ENCODE measurements at places on chromosomes 5 and 9.

DNA sequence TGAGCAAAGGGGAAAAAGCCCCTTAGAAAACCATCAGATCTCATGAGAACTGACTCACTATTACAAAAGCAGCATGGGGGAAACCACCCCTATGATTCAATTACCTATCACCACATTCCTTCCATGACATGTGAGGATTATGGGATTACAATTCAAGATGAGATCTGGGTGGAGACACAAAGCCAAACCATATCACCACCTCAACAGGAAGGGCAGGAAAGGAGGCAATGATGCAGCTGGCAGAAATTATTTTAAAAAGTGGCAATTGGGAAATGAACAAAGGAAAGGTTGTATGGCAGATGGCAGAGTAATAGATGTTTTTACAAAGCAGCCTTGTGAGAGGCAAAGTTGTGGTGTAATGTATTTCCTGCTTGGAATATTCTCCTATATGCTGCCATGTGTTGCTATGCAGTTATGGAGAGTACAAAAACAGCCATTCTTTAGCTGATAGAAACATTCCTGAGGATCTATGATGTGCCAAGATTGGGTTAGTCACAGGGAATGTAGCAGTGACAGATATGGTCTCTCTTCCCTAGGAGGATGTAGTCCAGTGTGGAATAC is 138.8 kb downstream of the SMC2 start:
- no peak for DNase-seq

GRCh38 chr9:109767814-109768213 is 12.2 kb upstream of the PALM2AKAP2 start:
- DNase-seq = no peak

- DNase-seq = no peak
These were observed 780.8 kb upstream of the ARRDC3 start for GRCh38 chr5:92163906-92164305.

- no peak for DNase-seq
These were observed at the start of gene IGFBPL1 for GRCh38 chr9:38423973-38424843. IGFBPL1 (minus strand) TSS chr9:38424454; CDS start chr9:38424424, 30 bp downstream.

DNA sequence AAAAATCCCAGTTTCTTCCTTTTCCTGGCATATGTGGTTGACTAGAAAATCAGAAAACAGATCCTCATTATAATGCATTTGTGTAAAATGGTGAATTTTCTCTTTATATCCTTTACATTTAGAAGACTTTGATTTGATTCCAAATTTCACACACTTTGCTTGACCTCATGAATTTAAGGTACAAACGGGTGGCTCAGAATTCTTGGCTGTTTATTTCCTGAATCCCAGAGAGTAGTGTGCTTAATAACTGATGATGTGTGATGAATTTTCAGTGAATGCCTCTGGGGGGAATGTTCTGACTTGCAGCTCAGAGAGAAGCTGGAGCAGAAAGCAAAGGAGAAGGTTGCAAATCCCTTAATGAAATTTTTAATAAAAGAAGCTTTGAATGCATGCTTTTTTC is 126.8 kb downstream of the SPATA31D1 start:
- DNase-seq = no peak

- DNase-seq = no peak
These were observed 195.2 kb upstream of the TUT7 start for GRCh38 chr9:86549401-86549811.

DNA sequence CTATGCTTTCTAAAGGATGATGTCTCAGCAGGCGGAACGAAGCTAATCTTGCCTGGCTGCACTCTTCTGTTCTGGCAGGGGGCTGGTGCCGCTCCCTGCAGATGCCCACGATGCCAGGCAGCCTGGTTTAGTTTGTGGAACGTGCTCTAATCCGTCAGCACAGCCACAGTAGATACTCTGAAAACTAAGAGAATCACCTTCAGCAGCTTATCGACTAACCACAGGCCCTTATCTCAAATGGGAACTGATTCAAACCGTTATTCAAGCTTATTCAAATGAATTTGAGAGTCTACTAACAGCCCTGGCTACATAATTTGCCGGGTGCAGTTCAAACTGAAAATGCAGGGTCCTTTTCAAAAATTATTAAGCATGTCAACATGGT is 246.6 kb upstream of the ANKRD55 start:
- no peak for DNase-seq

GRCh38 chr9:131815970-131816873 is 76.3 kb upstream of the RAPGEF1 start:
- DNase-seq = no peak

- DNase-seq = no peak
These were observed 45.5 kb downstream of the DAB2IP start for GRCh38 chr9:121696930-121697329.

DNA sequence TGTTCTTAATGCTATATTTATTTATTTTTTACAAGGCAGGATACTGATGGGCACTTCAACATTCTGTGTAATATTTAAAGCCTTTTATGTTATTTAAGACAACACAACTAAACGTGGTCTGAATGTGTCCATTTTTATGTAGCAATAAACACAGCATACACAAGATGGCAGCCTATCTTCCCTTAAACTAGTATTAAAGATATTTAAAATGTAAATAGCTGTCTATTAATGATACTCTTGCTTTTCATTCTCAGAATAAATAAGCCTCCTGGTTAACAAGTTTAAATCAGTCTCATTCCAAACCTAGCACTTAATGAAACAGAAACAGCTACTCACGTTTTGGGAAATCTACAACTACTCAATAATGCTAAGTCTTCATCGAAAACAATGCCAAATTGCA is 315.7 kb downstream of the MCTP1 start:
- no peak for DNase-seq

- no peak for DNase-seq
These were observed 20.3 kb downstream of the QSOX2 start for GRCh38 chr9:136225366-136225747.

- no peak for DNase-seq
These were observed 62.9 kb downstream of the ZNF354C start for GRCh38 chr5:179123109-179123426.

GRCh38 chr5:102911973-102912372 is 156.9 kb downstream of the PAM start:
- DNase-seq = no peak

DNA sequence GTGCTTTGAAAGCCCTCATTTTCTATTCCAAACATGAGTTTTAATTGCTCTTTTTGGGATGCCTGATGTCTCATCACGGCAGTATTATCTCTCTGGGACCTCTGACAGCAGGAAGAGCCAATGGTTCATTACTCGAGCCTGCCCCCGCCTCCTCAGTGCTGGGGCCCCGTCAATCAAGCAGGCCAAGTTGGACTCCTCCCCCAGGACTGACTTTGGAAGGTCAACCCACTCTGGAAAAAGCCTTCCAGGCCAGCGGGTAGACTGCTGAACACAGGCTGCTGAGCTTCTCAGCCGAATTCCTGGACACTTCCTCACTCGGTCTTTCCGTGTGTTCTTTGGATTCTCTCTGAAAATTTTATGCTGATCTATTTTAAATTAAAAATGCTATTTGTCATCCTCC is 9.5 kb upstream of the BARHL1 start:
- DNase-seq = no peak

GRCh38 chr5:43652537-43653302 is 49.7 kb downstream of the NNT start:
- DNase-seq = no peak

DNA sequence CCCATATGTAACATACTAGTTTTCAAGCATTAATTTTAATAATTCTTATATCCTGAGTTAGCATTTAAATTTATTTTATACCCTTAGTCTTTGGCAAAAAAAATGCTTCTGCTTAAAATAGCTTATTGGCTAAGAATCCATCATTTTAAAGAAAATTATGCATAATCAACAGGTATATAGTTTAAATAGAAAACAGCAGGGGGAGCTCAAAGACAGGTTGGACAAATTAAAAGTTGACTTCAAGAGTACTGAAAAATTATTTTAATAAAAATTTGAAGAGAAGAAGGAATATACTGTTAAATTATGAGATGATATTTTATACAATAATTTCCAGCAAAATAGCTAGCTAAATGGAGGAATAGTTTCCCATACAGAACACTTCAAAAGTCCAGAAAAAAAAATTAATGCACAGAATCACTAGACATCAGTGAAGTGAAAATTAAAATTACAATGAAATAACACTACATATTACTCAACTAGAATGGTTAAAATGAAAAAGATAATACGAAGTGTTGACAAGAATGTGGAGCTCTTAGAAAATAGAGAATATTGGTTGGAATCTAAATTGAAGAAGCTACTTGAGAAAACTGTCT is 387.1 kb downstream of the PDE4D start:
- no peak for DNase-seq

- no peak for DNase-seq
These were observed 123.1 kb downstream of the CRB2 start for GRCh38 chr9:123478967-123479602.

DNA sequence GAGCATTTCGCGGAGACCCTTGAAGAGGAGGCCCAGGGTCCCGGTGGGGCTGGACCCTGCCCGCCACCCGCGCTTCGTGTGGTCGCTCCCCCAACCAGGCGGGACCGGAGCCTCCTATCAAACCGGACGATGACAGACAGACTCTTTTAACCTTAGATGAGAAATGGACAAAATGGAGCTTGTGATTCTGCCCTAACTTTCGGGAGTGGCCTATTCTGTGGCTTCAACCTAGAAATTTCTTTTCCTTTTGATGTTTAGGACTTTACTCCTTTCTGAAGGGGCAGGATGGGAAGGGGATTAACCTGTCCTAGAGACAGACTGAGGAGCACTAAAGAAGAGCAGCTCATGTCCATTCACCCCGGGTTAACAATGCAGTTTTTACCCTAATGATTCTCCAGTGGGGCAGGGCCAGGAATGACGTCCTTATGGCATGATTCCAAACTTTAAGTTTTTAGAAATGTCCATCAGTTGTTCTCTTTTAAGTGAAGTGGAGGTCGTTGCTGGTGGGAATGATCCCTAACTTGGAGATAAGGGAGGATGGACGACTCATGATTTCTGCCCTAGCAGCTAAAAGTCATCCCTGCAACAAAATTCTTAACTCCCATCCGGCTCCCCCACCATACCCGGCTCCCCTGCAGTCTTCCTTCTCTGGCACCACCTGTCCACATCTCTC is 1.0 kb downstream of the NIPSNAP3A start:
- no peak for DNase-seq

- no peak for DNase-seq
These were observed 75.0 kb downstream of the NR6A1 start for GRCh38 chr9:124696101-124696500.

- DNase-seq = no peak
These were observed 169.3 kb downstream of the NR2F1-AS1 start for GRCh38 chr5:93411716-93412115.

DNA sequence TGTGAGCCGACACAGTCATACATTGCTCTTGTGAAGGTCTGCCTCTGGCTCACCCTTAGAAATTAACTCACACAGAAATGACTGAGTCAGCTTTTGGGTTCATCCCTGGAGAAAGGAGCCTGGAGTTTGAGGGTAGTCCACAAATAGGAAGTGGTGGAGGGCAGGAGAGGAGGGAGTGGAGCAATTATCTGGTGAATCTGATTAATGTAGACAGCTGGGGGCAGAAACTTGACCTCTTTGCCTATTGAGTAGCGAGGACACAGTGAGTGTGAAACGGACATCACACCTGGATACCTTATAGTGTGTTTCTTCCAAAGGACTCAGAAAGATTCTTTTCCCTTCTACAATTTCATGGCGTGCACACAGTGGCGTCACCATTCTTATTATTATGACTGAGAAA is 48.5 kb upstream of the MSX2 start:
- DNase-seq = no peak

DNA sequence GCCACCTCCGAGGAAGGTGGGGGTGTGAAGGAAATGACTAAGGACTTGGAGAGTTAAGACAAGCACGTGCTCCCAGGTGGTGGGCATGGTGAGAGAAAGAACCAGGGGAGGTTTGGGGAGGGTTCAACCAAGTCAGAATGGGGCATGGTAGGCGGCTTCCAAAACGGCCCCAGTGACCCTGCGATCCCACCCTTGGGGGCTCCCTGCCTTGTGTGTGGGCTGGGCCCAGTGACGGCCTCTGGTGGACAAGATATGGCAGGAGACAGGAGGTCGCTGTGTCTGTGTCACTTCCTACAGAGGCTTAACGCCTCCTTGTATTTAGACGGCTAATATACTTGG is 51.3 kb upstream of the IRX4 start:
- no peak for DNase-seq

GRCh38 chr5:170907758-170908157 is 45.9 kb downstream of the RANBP17 start:
- no peak for DNase-seq

GRCh38 chr5:59109383-59109782 is 526.5 kb downstream of the RAB3C start:
- no peak for DNase-seq

DNA sequence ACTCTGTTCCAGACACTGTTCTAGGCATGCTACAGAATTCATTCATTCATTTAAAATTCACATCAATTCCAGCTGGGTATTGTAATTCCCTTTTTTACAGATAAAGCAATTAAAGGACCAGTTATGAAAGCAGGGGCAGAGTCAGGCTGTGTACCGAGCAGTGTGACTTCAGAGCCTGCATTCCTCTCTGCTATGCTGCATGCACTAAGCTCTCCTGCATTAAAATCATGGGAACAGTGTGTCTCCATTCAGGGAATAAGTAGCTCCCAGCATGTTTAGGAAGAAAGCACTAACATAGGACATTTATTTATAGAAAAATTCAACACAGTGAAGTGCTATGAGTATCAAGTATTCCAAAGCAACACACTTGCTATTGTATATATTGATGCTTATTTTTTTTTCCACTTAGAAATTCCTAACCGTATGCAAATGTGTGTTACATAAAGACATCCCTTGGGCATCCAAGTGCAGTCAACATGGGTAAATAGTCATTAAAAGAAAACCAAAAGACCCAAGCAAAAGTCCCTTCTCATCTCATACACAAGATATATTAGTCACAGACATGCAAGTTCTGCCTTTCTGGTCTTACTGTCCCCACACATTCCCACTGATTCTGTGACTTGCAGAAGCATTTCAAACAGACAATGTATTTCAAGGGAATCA is 173.7 kb downstream of the GABRB2 start:
- DNase-seq = no peak

DNA sequence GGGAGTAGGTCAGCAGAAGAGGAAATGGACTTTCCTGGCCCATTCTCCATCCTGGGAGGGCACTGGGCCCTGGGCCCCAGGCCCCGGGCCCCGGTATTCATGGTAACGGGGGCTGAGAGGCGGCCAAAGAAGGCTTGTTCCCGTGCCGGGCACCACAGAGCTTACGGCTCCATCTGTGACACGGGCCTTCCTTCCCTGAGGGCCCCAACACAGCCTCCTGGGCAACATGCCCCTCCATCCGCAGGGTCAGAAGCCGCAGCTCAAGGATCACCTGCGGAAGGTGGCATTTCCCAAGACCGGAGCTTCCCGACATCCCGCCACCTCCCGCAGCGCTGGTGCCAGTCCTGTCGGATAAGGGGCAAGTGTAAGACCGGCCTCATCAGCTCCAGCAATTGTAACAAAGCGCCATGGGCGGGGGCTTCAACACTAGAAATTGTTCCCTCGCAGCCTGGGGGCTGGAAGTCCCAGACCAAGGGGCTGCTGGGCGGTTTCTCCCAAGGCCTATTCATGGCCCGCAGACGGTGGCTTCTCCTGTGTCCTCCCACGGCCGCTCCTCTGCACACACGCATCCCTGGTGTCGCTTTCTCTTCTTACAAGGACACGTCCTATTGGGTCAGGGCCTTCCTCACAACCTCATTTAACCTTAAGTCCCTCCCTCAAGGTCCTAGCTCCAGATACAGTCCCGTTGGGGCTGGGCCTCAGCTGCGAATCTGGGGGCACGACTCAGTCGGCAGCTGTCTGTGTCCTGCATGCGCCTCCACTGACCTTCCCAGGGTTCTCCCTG is 31.2 kb upstream of the SLC12A7 start:
- DNase-seq = no peak
